ENCODE measurements at places on chromosomes 7 and 10.

- DNase-seq: no peak
These were observed 375.0 kb upstream of the FZD8 start for GRCh38 chr10:36017137-36017536.

DNA sequence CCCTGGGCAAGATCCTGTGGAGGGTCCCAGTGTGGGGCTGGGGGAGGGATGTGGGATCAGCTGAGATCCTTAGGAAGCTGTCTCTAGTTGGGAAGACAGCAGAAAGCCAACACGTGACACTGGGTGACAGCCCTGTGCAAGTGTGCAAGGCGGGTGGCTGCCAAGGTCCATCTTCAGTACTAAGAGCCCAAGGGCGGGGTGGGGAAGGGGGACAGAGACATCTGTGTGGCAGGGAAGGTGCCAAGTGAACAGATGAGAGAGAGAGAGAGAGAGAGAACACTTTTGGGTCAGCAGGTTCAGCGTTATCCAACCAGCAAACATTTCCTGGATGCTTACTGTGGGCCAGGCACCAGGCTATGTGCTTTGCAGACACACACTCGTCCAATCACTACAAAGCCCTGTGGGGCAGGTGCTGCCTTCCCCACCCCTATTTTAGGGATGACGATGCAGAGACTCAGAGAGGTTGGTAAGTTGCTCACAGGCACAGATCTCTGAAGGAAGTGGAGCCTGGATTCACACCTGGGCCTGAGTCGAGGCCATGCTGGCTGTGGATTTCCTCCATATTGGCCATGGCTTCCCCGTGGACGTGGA, 135.7 kb downstream of the GRK5 start:
- DNase-seq: no peak

- DNase-seq: no peak
These were observed 119.7 kb upstream of the KMT2E start for GRCh38 chr7:104894314-104894713.

- DNase-seq: no peak
These were observed 201.1 kb downstream of the BAMBI start for GRCh38 chr10:28878236-28878970.

DNA sequence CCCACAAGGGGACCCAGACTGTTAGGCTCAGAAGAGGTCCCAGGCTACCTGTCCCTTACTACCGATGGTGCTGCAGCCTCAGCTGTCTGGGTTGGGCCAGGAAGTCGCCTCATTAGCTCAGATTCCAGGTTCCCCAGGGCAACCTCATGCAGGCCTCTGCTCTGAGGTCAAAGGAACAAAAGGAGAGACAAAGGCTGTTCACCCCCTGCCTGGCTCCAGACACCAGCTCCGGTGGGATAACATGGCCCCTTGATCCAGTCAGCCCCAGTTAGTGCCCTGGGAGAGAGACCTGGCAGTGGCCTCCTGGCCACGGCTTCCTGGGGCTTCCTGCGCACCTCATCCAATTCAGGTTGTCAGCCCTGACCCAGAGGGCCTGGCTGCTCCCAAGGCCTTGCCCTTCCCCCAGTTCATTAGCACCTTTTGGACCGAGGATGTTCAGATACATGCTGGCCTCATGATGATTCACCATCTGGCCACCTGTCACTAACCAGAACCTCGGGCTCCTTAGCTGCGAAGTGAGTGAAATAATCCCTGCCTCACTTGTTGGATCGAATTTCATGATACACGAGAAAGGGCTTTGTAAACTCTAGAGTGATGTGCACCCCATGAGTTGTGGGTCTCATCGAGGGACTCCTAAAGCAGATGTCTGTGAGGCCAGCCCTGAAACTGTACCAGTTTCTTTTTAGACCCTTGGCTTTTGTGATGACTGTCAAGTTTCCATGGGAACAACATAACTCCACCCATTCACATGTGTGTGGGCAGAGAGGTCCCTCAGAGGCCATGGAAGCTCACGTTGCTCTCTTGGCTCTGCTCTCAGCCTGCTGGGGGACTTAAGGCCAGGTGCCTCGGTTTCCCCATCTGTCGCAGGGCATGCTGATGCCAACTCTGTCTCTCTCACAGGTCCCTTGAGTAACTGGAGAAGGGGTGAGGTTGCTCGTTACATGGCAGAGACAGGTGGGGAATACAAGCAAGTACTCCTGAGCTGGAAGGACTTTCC, 79.5 kb upstream of the PCBD1 start:
- DNase-seq: no peak

DNA sequence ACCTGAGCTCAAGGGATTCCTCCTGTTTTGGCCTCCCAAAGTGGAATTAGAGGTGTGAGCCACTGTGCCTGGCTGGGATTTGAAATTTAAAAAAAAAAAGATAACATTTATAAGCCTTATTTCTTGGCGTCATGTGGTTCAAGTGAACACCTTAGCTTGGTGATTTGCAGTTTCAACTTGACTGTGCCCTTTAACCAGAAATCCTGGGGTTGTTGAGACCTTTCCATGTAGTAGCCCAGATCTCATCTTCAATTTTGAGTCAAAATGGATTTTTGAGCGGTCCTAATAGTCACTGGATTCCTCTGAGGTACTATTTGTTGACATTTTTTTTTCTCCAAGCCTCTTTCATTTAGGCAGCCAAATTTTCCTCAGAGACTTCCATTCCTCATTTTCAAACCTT, 29.5 kb upstream of the FBXW4 start:
- no peak for DNase-seq

DNA sequence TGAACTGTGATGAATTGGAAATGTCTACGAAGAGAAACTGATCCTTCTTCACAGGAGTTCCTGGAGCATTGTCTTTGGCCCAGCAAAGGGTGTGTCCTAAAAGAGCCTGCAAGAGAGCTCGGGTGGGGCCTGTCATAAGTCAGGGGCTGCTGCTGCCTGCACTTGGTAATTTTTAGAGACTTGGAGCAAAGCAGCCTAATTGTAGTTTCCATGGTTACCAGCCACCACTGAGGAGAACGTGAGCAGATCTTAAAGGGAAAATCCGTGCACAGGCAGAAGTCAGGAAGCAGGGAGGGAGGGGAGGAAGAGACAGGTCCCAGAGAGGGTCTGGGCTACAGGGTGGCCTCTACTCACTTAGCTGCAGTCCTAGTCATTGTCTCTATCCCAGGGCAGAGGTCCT, 463.6 kb downstream of the PLXNA4 start:
- DNase-seq: no peak

DNA sequence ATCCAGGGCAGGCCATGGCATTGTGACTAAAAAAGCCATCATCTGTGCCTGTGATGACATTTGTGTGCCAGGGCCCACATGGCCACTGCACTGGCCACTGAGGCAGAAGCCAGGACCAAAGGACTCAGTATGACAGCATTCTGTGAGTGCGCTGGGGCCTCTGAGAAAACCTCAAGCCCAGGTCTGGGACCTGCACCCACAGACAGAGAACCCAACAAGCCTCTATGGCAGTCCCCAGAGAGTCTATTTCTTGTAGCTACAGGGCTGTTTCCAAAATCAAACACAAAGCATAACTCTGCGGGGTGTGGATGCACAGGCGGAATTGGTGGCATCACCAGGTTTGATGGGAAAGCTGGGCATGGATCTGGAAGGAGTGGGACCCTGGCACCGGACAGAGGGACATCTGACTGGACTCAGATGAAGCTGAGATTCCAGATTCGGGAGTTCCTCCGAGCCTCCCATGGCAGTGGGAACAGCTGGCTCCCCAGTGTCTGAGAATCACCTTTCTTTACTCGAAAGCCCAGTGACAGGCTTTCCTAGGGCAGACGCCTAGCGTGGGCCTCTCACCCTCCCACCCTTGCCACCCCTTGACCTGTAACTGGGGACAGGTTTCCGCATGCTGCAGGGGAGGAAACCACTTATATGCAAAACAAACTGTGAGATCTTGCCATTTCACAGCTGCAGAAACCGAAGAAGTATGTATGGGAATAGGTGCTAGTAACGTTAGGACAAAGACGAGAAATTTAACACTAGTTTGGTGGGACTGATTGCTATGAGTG, 70.6 kb upstream of the RHEB start:
- no peak for DNase-seq

DNA sequence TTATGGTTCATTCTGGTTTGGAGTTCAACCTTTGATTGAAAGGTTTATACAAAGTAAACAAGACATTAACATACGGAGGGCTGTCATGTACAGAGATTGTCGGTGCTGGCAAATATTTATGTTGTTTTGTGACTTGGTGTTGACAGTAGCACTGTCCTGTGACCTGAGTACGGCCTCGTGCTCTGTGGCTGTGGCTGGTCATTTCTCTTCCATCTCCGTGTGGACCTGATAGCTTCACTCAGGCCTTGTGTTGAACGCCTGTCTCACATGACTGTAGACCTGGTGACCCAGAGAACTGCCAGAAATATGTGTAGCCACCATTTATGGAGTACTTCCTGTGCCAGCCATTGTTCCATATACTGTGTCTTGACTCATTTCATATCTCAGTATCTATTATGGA, 311.6 kb downstream of the CCDC3 start:
- DNase-seq: no peak

GRCh38 chr10:102615361-102615760, 28.9 kb upstream of the TRIM8 start:
- DNase-seq: no peak

DNA sequence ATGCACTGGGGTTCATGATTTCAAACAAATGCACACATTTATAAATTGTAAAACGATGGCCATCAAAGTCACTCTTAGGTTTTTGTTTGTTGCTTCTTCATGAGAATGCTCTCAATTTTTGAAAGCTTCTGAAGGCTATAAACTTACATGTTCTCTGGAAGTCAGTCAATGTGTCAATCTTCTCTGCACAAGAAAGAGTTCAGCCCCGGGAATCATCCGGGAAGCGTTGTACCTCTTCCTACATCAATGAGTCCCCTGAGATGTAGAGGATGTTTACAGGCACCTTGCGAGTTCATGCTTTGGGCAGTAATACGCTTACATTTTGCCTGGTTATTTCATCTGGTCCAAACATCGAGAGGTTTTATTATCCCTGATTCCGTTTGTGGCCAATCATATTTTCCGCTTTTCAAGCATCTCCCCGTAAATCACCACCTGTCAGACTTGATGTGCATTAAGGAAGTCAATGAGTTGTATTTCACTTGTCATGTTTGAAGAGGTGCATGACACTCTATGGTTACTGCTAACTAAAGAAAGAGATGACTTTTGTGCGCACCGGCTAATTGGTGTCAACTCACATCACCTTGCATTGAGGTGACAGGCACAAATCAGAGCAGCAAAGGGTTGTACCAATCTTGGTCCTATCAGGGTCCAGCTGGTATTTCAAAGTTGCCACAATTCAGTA, 750.7 kb downstream of the SORCS3 start:
- no peak for DNase-seq

GRCh38 chr7:135710417-135711138, 17.4 kb downstream of the SLC13A4 start:
- no peak for DNase-seq

DNA sequence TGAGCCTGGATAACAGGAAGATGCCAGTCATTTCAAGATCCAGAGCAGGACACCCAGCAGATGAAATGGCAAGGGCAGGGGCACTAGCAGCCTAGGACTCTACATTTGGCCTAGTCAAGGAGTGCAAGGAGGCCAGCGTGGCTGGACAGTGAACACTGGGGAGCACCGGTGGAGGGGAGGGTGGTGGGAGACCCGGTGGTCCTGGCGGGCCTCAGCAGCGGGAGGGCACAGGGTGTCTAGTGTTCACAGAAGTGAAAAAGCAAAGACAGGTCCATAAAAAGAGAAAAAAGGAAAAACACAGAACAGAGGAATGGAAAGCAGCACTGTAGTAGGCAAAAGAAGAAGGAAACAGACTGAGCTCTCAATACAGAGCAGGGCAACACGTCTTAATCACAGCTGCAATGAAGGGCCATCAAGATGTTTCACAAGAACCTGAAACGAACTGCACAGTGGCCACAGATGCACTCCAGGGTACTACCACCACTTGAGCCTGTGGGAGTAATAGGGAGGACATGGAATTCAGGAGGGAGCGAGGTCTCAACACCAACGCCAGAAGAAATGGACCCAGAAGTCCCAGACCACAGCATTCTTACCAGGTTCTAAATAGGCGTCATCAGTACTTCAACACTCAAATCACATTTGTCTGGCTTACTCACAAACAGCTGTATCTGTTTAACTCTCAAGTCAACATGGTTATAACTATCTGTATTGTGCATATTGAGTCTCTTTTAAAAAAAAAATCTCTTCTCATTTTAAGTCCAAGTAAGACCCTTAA, 573.7 kb downstream of the PARD3 start:
- DNase-seq: no peak

- DNase-seq: no peak
These were observed 47.7 kb downstream of the EGFR start for GRCh38 chr7:55066524-55066923.

DNA sequence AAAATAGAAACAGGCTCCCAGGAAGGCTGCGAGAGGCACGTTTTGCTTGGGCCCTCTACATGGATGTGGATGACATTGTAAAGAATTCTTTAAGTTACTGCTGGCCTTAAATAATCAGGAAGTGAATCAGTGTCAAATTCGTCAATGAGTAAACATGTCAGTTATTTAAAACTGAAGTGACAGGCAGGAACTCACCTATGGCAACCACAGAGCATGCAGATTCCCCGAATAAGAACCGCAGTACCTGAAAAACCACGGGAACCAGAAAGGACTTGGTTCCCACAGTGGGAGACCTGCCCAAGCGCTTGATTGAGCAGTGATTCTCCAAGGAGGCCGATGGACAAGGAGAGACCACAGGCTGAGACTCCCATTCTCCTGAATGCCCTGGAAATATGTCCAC, 351.2 kb upstream of the AKR1E2 start:
- DNase-seq: no peak

GRCh38 chr7:112874909-112875308, 84.7 kb upstream of the TMEM168 start:
- no peak for DNase-seq

DNA sequence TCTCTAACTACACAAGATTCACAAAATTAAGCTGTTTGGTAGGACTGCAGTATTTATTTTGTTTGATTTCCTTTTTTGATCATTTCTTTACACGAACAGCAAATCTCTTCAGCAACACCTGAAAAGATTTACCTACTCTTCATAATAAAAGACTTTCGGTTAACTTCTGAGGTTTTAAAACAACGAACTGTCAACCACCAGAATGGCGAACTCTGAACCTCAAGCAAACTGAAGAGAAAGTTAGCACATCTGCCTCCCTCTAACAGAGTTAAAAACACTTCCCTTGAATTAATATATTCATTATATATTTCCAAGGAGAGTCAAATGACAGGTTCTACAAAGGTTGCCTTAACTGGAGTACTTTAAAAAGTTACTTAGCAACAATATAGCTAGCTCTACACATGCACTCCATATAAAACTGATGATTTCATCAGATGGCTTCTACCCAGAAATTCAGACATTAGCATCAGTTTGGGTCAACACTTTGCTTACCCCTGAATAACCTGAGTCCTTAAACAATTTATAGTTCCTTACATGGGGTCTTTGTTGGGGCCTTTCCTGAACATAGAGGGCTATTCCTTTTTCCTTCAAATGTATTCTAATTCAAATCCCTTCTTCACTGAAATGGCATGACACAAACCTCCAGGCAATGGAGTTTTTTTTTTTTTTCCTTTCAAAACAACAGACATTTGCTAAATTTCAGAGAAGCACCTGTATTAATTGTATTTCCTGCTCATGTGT, 118.3 kb downstream of the SEM1 start:
- DNase-seq: no peak

- DNase-seq: no peak
These were observed 50.8 kb downstream of the ZNF503 start for GRCh38 chr10:75350791-75351190.
